ENCODE measurements at places on chromosomes 6 and 20.

DNA sequence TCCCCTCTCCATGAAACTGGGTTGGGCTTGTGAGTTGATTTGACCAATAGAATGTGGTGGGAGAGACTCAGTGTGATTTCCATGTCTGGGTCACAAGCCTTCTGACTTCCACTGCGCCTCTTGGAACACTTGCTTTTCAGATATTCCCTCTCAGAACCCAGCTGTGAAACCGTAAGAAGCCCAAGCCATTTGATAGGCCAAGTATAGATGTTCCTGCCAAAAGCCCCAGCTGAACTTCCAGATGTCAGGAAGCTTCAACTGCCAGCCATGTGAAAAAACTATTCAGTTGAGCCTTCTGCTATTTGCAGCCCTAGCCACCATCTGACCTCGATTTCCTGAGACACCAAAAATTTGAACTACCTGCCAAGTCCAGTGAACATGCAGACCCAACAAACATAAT, 387.8 kb upstream of the GJE1 start:
- no peak for DNase-seq

DNA sequence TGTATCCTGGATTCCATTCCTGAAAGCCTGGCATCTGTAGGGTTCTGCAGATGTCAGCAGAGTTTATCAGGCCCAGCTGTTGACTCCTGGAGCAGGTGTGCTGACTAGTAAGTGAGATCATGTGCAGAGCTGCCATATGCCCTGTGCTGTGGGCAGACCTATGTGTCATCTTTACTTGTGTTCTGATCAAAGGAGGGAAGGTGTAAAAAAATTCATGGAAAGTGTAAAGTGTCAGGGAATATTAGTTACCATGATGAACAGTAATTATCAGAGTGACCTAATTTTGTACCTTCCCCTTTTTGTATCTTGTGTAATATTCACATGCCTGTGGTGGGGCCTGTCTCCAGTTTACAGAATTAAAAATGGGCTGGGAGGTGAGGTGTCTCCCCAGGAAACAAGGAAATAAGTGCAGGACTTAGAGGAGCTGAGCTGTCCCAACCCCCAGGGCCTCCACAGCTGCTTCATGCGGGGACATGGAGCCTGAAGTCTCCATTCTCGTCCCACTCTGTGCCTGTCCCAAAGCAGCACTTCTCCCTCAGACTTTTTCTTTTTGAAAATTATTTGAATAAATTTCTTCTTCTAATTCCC, 148.2 kb upstream of the GGTLC1 start:
- DNase-seq: no peak

DNA sequence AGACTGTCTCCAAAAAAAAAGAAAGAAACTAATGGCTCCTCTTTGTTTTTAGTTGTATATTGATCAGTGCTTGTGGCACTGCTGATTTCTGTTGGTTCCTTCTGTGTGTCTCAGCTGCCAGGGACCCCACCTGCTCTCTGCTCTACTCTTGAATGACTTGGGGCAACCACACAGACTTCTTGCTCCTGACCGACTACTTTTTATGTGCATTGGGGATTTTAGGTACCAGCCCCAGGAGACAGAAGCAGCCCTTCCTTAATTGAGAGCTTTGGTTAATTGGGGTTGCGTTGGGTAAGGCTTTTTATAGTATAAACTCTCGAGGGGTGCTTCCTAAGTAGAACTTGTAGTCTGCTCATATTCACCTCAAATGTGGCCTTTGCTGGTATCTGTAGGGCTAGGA, 6.9 kb downstream of the STK35 start:
- no peak for DNase-seq

GRCh38 chr6:147662646-147663045, 154.2 kb downstream of the SAMD5 start:
- no peak for DNase-seq

- DNase-seq: no peak
These were observed 23.0 kb downstream of the PLN start for GRCh38 chr6:118571121-118571520.

GRCh38 chr6:45727819-45728449, 287.7 kb downstream of the CLIC5 start:
- no peak for DNase-seq

Measured in amygdala (tissue), 56 donors.